Effector CD4-positive, alpha-beta T cell (primary cell): ENCODE measurements at places on chromosomes 11 and 22.

- no peak for DNase-seq
Observed at GRCh38 chr22:21587803-21588611, 20.5 kb downstream of the UBE2L3 start.

DNA sequence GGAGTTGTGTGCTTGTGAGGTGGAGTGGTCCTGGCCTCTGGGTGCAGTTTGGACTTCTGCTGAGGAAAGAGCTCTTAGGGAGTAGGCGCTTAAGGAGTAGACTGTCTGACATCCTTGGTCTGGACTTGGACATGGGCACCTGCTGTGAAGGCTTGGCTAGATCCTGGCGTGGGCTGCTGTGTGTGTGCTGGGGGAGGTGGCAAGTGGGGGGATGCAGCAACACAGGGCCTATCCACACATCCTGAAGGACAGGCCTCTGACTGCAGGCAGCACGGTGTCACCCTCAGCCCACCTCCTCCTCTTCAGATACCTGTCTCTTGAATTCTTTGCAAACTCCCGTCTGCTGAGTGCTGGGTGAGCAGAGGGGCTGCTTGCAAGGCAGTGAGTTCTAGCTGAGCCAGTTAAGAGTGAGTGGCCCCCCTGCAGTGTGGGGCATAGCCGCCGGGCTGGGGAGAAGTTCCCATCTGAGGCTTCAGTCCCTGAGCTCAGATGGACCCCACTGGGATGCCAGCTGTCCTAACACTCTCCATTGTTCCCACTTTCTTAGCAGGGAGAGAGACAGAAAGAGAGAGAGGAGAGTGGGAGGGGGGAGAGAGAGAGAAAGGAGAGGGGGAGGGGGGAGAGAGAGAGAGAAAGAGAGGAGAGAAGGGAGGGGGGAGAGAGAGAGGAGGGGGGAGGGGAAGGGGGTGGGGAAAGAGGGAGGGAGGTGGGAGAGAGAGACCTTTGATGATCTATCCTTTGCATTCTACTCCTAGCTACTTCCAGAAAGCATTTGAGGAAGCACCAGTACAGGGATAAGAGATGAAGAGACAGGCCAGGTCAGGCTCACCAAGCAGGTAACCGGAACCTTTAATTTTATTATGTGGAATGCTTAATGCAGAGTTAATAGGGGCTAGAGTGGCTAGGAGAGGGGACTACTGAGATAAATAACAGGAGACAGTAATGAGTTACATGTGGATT lies 12.6 kb downstream of the SOX10 start:
- no peak for DNase-seq

- DNase-seq = no peak
Observed at GRCh38 chr11:8267280-8267679, 3.6 kb upstream of the LMO1 start.

- DNase-seq = no peak
Observed at GRCh38 chr11:121773076-121773475, 320.3 kb upstream of the SORL1-AS1 start.

DNA sequence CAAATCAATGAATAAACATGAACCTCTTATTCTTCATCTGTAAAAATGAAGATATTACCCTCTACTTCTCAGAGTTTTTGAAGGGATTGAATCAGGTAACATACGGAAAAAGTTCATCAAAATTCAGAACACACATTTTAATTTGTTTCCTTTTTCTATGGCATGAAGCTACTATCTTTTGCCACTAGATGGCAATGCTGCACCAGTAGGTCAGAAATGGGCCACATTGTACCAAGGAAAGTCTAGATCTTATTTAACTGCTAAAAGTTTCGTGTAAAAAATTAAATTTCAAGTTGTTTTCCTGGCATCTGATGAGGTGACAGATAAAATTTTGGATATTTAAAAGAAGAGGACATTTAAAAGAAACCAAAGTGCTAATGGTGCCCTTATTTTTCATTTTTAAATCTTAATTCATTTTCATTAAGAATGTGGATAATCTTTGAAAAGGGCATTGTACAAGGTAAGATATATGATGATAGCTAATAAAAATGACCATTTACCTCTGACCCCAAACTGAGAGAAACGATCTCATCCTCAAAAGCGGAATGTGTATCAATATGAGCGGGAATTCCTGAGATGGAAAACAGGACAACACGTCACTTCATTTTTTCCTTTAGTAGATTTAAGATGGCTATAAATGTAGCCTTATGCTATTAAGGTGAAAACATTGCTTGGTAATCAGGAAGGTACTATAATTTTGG lies 16.1 kb downstream of the ALKBH8 start:
- peak; percentile 20 for DNase-seq

- no peak for DNase-seq
Observed at GRCh38 chr11:75790986-75791385, 22.4 kb downstream of the DGAT2 start.

- DNase-seq = no peak
Observed at GRCh38 chr11:124081483-124081882, 33.8 kb upstream of the VWA5A start.

DNA sequence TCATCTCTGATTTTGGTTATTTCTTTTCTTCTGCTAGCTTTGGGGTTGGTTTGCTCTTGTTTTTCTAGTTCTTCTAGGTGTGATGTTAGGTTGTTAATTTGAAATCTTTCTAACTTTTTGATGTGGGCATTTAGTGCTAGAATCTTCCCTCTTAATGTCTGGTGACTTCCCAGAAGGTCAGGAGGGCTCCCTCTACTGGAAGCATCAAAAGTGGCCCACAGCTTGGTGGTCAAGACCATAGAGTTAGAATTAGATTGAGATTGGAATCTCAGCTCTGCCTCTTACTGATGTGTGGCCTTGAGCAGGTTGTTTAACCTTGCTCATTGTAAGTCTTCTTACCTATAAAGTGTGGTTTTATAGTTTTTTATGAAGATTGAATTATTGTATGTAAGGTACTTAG lies 99.3 kb downstream of the FDX1 start:
- no peak for DNase-seq

GRCh38 chr11:122617297-122617696 lies 38.2 kb upstream of the UBASH3B start:
- no peak for DNase-seq

- no peak for DNase-seq
Observed at GRCh38 chr11:45724153-45724552, 58.7 kb upstream of the CHST1 start.

DNA sequence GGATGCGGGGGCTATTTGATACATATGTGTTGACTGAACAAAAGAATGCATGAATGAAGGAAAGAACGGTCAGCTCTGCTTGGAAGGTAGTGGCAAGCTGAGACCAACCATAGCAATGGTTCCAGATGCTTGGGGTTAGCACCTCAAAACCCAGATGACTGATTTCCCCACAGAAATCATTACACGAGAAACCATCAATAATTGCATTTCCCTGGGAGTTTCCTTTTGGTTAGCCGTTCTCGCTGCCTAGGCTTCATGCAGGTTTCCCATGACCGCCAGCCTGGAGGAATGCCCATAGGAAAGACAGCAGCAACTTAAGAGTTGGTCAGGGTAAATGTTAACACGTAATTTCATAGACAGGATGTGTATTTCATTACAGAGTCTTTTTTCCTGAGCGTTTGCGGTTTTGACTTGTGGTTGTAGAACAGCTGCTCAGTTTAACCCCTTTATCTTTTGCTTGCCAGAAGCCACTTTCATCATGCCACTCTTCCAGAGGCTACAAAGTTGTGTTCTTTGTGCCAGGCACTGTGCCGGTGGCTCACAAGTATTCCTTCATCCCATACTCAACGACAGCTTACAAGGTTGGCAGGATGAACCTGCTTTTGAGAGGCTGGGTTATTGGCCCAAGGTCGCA lies 2.8 kb downstream of the IL17RA start:
- peak; percentile 60 for DNase-seq

GRCh38 chr11:130762638-130763037 lies 153.6 kb downstream of the SNX19 start:
- no peak for DNase-seq

GRCh38 chr22:43042101-43042780 lies 27.3 kb upstream of the PACSIN2 start:
- no peak for DNase-seq

- DNase-seq = no peak
Observed at GRCh38 chr11:35404388-35404775, 15.0 kb downstream of the SLC1A2 start.

DNA sequence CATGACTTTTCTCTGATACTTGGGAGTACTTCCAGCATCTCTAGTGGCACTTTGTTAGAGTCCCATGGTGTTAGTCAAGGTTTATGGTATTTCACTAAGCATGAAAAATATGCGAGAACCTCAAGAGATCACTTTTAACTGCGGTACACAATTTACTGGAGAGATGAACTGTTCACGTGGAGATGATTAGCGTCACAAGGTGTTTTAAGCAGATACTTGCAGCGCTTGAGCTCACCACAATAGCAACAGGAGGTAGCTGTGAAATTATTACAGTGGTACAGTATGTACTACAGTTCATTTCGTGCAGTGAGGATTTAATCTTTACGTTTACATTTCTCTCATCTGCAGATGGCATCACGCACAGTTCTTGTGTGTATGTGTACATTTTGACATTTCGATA lies 4.5 kb downstream of the PARVA start:
- no peak for DNase-seq

GRCh38 chr11:30487200-30487898 lies 98.8 kb downstream of the MPPED2 start:
- no peak for DNase-seq

DNA sequence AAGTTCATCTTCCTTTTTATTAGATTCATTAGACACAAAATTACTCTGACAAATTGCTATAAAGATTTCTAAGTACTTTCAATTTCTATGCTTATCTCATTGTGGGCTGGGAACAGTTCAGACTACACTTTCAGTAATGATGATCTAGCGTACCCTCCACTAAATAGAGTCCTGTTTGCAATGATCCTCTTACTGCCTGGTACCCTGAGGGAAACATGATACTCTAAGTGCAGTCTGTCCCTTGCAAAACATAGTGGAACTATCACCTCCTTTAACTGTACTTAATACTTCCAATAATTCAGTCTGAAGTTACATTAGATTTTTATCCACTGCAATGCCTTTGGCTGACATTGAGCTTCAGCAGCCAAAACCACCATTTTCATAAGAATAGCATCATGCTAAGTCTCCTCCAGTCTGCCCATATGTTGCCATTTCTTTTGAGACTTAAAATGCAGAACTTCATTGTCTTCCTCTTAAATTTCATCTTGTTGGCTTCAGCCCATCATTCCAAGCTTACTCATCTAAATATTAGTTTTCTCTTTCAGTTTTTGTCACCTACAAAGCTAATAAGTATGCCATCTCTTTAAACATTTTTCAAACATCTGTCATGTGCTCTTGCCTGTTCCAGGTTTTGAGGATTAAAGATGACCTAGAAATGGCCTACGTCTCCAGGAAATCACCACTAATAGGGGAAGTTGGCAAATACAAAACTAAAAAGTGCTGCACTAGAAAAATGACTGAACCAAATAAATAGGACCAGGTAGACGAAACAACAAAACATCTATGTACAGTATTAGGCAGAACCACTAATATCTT lies 55.5 kb downstream of the PAK1 start:
- no peak for DNase-seq

DNA sequence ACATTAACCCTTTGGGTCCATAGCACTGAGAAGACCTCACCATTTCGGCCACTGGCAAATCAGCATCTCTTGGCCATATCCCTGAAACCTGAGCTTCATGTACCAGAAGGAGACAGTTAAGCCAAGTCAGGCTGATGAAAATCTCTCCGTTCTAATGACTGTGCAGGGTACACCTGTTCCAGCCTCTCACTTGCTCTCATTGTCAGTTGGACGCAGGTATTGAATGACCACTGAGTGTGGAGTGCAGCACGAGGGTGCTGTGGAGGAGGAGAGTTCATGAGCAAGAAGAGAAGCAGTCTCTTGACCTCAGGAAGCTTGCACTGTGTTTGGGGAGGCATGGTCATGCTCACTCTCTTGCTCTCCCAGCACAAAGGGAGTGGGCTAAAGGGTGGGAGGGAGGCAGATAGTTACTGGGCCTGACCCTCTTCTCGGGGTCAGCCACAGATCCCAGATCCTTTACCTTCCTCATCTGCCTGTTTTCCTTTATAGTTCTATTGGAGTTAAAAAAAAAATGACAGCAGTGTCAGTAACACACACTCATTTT lies 65.2 kb downstream of the ZBTB16 start:
- no peak for DNase-seq

DNA sequence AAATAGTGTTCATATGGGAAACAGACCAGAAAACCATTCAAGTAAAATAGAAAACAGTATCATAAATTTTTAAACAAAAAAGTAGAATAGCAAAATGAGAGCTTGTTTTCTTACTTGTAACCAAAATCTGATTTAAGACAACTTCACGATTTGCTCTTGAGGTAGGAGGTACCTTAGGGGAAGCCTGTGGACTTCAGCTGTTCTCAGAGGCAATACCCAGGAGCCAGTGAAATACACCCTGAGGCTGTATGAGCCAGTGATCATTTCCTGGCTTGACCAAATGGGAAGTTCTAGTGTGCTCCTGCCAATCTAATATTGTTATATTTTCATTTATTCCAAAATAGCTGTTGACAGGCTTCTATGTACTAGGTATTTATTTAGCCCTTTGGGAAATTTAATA lies 104.8 kb downstream of the ARHGAP42 start:
- DNase-seq = no peak

DNA sequence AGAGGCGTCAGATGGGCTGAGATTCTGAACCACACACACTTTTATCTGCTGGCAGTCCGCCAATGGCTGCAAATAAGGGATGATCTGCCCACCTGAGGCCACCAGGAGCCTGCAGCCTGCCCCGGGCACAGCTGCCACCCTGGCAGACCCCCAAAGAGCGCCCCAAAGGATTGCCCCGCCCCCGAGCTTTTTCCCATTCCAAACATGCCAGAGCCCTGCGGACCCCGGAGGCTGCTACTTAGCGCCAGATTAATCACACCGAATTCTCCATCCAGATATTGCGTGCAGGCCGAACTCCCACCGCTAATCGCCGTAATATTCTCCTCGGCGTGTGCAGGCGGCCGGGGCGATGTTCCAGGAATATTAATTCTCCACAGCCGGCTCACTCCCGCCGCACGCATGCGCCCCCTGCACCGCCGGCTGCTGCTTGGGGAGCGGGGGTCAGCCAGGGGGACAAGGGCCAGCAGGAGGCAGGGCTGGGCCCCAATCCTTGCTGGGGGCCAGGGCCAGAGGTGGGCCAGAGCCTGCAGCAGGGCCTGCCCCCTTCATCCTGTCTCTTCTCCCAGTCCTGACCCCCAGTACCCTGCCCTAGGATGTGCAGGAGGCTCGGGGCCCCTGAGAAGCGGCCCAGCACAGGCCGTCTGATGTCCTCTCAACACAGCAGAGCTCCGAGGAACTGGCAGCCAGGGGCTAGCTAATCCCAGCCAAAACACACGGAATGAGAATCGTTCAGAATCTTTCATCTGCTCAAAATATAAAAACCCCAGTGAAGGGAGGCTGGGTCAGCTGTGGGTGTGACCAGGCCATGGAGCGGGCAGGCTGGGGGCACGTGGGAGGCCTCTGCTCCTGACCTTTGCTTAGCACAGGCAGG lies 19.5 kb upstream of the TCF20 start:
- DNase-seq = no peak
